Fibroblast of mammary gland (primary cell): ENCODE measurements at places on chromosomes 3 and 15.

GRCh38 chr3:197435426-197435825 lies 120.3 kb downstream of the BDH1 start:
- DNase-seq, result no peak

DNA sequence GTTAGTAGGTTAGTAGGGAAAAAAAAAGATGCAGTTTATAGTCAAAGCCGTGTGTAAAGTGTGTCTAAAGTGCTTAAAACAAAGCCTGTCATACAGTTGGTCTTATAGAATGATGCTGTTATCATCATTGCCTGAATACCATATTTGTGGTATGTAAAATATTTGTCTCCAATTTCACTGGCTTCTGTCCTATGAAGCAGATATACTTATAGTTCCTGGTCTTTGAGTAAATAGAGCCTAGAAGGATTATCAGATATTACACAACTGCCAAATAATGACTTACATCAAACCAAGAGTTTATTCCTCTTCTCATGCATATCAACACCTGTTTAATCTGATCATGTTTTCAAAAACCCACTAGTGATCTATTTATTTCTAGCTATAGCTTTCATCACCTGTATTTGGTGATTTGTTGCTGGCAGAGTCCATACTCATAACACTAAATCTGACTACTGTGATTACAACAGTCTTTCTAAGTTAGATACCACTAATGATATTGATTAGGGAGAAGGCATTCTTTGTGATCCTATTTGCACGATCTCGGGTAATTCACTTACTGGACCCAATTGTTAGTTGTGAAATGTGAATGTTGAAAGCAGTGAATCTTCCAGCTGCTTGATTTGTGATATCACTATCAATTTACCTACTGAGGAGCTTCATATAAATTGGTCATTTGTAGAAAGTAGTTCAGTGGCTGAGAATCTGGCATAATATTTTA lies 413.7 kb downstream of the LPP start:
- no peak for DNase-seq

DNA sequence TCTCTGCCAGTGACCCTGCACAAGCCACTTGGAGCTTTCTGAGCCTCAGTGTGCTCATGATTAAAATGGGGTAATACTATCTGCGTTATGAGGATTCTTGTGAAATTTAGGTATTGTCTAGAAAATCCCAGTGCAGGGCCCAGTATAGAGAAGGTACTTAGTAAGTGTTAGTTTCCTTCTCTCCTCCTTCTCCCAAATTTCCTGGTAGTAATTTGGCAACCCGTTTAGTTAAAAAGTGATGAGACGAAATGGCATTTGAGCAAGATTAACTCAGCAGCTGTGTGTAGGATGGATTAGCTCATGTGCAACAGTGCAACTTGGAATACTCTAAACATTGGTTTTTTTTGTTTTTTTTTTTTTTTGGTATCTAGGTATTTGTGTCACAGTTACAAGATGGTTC lies 84.6 kb downstream of the SLCO3A1 start:
- peak; percentile 27 for DNase-seq

DNA sequence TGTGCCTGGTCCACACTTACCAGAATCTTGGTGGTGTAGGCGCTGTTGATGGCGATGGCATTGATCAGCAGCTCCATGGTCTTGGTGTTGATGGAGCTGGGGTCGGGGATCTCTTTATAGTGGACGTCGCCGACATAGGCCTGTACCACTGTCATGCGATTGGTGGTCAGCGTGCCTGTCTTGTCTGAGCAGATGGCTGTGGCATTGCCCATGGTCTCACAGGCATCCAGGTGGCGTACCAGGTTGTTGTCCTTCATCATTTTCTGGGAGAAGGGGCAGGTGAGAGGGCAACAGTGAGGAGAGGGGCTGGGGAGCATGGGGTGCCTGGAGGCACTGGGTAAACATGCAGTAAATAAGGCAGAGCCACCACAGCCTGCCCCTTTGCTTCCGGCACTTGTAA lies 50.9 kb upstream of the SEC13 start:
- DNase-seq, result no peak

GRCh38 chr15:69272891-69273290 lies 25.8 kb upstream of the PAQR5 start:
- DNase-seq, result no peak

- no peak for DNase-seq
Measured at GRCh38 chr15:57592426-57592825, 722 bp downstream of the MYZAP start.

GRCh38 chr15:90512981-90513380 lies 16.7 kb upstream of the CRTC3 start:
- no peak for DNase-seq

DNA sequence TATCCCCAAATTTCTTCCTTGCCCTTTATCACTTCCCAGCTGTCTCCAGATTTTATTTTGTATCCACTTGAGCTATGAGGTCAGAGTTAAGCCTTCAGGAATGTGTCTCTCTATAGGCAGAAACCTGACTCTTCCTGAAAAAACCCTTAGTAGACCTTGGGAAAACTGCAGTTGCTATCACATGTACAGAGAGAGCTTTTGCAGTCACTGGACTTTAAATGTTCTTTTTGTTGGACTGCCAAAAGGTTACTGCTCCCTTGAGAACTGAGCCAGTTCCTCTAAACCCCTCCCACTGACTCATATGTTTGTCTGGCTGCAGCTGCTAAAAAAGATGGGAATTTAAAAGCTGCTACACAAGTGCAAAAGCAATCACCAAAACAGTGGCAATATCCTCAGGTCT lies 169.1 kb upstream of the CCDC54 start:
- DNase-seq, result peak; percentile 100

- DNase-seq, result no peak
Measured at GRCh38 chr3:18787441-18787840, 360.9 kb upstream of the KCNH8 start.

GRCh38 chr3:141266797-141267555 lies 35.4 kb downstream of the PXYLP1 start:
- no peak for DNase-seq

DNA sequence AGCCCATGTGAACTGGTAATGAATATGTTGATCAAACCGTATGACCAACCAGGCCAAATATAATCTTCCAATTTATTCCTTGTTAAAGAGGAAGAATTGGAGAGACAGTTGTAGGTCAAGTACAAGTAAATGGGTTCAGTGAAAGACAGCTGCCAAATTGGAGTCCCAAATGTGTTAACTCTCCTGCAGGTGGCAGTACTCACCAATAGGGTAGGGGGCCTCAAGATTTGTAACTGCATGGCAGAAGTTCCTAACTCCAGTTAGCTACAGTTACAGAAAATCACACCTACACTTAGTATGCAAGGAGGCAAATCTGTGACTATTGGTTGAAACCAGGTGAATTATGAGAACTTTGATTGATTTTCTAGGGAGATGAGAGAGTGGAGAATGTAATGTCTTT lies 278.0 kb downstream of the ZBBX start:
- peak; percentile 5 for DNase-seq
